ENCODE measurements at places on chromosomes 7 and 10. TPM values are rescaled to one million over a fixed set of nuclear protein-coding genes. Genes with fewer than 3 reads are reported as not detected.

GRCh38 chr10:71378336-71379117 lies 18.2 kb upstream of the CDH23 start:
- peaks cover 5% of the 10 kb centered on the region for H3K4me1 ChIP-seq
- no peaks in the 10 kb centered on the region for H3K36me3 ChIP-seq
- H3K27ac ChIP-seq, result no peak overlapping the region
- no peak overlapping the region for H3K4me3 ChIP-seq
- H3K27me3 ChIP-seq, result no peaks in the 10 kb centered on the region
- DNase-seq, result no peak

DNA sequence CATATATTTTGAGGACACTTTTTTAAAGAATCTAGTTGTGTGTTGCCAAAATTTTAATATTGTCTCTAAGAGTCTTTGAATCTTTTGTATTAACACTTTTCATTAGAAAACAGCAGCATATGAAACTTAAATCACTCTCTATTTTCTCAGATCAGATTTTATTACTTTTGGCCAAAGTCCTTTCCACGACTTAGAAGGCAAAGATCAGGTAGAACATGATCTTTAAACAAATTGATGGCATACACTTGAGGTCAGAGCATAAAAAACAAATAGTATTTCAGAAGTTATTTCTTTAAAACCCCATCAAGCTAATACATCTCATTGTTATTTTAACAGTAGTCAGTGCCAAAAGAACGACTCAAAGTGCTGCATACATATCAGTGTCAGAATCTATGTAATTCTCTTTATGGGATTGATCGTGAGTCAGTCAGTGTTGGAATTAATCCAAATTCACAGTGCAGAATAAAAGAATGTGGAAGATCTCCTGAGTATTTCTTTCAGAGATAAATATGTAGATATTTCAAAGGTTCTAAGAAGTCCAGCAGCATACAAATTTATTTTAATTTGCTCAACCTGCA lies 9.6 kb upstream of the AGMO start:
- no peaks in the 10 kb centered on the region for H3K27me3 ChIP-seq
- H3K36me3 ChIP-seq, result no peaks in the 10 kb centered on the region
- H3K27ac ChIP-seq, result no peak overlapping the region

DNA sequence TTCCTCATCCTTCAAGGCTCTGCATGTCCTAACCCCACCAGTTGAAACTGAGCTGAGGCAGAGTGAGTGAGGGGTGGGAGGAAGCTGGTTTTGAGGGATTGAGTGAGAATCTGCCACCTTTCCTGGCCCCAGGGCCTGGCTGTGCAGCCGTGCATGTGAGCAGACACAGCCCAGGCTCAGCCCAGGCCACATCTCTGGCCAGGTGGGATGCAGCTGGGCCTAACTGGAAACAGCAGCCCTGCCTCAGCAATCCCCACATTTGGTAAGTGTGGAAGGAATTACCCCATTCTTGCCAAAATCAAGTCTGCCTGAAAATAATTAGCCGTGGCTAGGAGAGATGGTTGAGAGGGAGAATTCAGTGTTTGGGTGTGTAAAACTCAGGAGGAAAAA lies 116.6 kb downstream of the NEURL1 start:
- no peaks in the 10 kb centered on the region for H3K4me1 ChIP-seq
- no peak overlapping the region for H3K27ac ChIP-seq
- H3K27me3 ChIP-seq, result no peaks in the 10 kb centered on the region
- H3K36me3 ChIP-seq, result peaks cover 29% of the 10 kb centered on the region
- no peak for DNase-seq

- H3K27me3 ChIP-seq, result no peaks in the 10 kb centered on the region
- H3K27ac ChIP-seq, result no peak overlapping the region
- H3K4me1 ChIP-seq, result no peaks in the 10 kb centered on the region
- no peak for DNase-seq
These were observed 6.2 kb downstream of the VIPR2 start for GRCh38 chr7:159138508-159138907.

GRCh38 chr7:132176719-132177118 lies 399.6 kb downstream of the PLXNA4 start:
- no peaks in the 10 kb centered on the region for H3K4me1 ChIP-seq
- no peaks in the 10 kb centered on the region for H3K27me3 ChIP-seq
- no peak overlapping the region for H3K4me3 ChIP-seq
- no peaks in the 10 kb centered on the region for H3K36me3 ChIP-seq

DNA sequence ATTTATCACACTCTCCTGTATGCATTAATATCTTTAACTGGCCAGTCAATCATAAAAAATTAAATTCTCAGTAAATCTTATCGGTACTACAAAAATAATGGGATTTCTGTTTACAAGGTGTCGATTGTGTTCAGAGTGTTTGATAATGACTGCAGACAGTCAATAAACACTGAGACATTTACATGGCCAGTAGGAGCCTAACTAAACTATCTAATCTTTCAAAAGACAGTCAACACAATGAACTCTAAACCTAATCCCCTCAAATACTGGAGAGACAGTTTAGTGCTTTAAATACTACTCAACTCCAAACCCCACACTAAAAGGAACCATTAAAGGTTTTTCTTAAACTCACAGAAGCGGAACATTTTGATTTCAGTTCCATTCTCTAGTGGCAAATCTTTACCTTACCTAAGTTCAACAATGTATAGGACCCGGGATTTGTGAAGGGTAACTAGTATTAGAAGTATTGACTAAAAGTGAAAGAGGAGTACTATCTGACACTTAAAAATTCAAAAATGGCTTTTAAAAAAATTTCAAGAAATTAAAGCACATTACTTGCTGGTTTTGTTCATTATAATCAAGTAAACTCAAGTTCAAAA lies 37.3 kb upstream of the EXOC6 start:
- no peak overlapping the region for H3K4me3 ChIP-seq
- DNase-seq, result no peak
- no peaks in the 10 kb centered on the region for H3K27me3 ChIP-seq

GRCh38 chr10:103820101-103821062 lies 35.0 kb downstream of the SH3PXD2A start:
- no peak for DNase-seq
- H3K4me3 ChIP-seq, result no peak overlapping the region
- no peaks in the 10 kb centered on the region for H3K36me3 ChIP-seq
- H3K27me3 ChIP-seq, result no peaks in the 10 kb centered on the region
- peaks cover 31% of the 10 kb centered on the region for H3K4me1 ChIP-seq

GRCh38 chr7:115676707-115677106 lies 353.9 kb downstream of the TFEC start:
- H3K36me3 ChIP-seq, result no peaks in the 10 kb centered on the region
- no peak for DNase-seq
- H3K4me3 ChIP-seq, result no peak overlapping the region
- H3K27me3 ChIP-seq, result no peaks in the 10 kb centered on the region

DNA sequence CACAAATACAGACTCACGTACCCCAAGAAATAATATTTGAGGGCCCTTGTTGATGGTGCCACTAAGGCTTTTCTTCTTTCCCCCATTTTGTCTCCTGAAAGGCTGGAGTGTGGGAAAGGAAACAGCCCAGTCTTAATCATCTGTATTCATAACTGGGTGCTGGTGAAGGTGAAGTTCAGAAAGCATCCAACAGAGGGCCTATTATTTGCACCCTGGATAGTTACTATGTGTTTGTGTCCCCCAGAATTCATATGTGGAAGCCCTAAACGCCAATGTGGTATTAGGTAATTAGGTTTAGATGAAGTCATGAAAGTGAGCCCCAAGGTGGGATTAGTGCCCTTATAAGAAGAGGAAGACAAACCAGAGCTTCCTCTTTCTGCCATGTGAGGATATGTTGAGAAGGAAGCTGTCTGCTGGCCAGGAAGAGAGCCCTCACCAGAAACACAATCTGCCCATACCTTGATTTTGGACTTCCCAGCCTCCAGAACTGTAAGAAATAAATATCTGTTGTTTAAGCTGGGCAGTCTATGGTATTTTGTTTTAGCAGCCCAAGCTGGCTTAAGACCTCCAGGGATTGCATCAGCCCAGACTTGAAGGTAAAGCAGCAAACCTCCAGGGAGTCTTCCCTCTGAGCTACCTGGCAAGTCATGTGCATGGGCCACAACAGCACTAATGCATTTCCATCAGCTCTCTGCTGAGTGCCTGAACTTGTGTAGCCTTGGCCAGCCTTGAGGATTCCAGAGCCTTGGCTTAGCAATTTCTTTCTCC lies 90.0 kb upstream of the ADRB1 start:
- H3K27ac ChIP-seq, result no peak overlapping the region
- H3K36me3 ChIP-seq, result no peaks in the 10 kb centered on the region
- H3K4me1 ChIP-seq, result peaks cover 18% of the 10 kb centered on the region
- H3K27me3 ChIP-seq, result no peaks in the 10 kb centered on the region
- no peak for DNase-seq
- no peak overlapping the region for H3K4me3 ChIP-seq

- H3K27ac ChIP-seq, result no peak overlapping the region
- H3K27me3 ChIP-seq, result no peaks in the 10 kb centered on the region
- DNase-seq, result no peak
- no peak overlapping the region for H3K4me3 ChIP-seq
These were observed 50.3 kb upstream of the ZEB1 start for GRCh38 chr10:31268444-31269303.

- no peaks in the 10 kb centered on the region for H3K36me3 ChIP-seq
- no peak for DNase-seq
- peak overlapping the region; percentile 21 for H3K4me3 ChIP-seq
- no peaks in the 10 kb centered on the region for H3K27me3 ChIP-seq
- no peak overlapping the region for H3K27ac ChIP-seq
These were observed 714 bp upstream of the KCND2 start for GRCh38 chr7:120272261-120272660.

DNA sequence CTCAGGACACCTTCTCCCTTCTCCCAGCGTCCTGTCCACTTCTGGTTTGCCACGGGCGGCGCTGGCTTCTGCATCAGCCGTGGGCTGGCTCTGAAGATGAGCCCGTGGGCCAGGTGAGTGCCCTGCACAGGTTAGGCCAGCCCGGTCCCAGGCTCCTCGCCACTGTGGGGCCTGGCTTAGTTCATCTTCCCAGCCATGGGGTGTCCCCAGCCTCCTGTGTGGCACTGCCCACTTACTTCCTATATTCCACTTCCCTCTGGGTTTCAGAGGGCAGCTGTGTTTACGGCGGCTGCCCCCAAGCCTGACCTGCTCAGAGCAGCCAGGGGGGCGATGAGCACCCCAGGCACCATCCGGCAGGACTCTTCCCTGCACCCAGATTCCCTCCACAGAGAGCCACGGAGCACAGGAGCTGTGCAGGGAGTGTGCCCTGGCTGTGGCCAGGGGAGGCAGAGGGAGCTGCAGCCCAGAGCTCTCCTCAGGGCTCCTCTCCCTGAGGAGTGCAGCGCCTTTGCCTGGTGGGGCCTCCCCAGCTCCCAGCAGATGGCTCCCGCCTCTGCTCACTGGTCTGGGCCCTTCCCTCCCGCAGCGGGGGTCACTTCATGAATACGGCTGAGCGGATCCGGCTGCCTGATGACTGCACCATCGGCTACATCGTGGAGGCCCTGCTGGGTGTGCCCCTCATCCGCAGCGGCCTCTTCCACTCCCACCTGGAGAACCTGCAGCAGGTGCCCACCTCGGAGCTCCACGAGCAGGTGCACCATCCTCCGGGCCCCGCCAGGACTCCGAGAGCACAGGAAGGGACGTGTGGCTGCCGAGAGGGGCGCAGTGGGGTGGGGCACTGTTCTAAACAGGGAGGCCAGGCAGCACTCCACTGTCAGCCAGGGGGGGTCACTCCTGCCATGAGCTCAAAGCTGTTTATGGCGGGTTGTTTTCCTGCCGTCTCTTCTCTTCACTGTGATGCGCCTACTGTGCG lies 6.4 kb downstream of the LFNG start:
- no peaks in the 10 kb centered on the region for H3K27me3 ChIP-seq
- DNase-seq, result peak; percentile 56
- no peaks in the 10 kb centered on the region for H3K36me3 ChIP-seq
- no peak overlapping the region for H3K27ac ChIP-seq

DNA sequence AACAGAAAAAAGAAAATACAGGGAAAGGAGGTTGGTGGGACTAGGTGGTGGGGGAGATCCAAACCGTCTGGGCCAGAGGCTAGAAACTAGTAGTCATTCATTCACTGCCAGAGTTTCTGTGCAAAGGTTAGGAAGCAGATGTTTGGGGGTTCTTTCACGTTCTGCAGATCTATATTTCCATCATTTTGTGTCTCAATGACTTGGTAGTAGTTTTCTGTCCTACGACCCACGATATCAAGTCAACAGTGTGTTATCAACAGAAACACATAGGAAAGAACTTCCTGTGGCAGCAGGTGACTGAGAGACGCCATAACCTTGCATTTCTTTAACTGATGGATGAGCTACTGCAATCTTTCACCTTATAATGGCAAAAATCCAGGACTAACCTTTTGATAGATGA lies 1.8 kb downstream of the CEP55 start:
- H3K4me3 ChIP-seq, result no peak overlapping the region
- H3K27me3 ChIP-seq, result no peaks in the 10 kb centered on the region
- no peak overlapping the region for H3K27ac ChIP-seq
- no peaks in the 10 kb centered on the region for H3K36me3 ChIP-seq

- no peaks in the 10 kb centered on the region for H3K4me1 ChIP-seq
- no peak for DNase-seq
- no peaks in the 10 kb centered on the region for H3K27me3 ChIP-seq
- H3K4me3 ChIP-seq, result no peak overlapping the region
- no peaks in the 10 kb centered on the region for H3K36me3 ChIP-seq
- H3K27ac ChIP-seq, result peak overlapping the region; percentile 31
These were observed 114.8 kb upstream of the ADO start for GRCh38 chr10:62689712-62690111.

GRCh38 chr10:78478919-78479318 lies 445.3 kb downstream of the RPS24 start:
- H3K4me1 ChIP-seq, result no peaks in the 10 kb centered on the region
- DNase-seq, result no peak
- no peaks in the 10 kb centered on the region for H3K27me3 ChIP-seq
- H3K4me3 ChIP-seq, result no peak overlapping the region
- no peak overlapping the region for H3K27ac ChIP-seq

DNA sequence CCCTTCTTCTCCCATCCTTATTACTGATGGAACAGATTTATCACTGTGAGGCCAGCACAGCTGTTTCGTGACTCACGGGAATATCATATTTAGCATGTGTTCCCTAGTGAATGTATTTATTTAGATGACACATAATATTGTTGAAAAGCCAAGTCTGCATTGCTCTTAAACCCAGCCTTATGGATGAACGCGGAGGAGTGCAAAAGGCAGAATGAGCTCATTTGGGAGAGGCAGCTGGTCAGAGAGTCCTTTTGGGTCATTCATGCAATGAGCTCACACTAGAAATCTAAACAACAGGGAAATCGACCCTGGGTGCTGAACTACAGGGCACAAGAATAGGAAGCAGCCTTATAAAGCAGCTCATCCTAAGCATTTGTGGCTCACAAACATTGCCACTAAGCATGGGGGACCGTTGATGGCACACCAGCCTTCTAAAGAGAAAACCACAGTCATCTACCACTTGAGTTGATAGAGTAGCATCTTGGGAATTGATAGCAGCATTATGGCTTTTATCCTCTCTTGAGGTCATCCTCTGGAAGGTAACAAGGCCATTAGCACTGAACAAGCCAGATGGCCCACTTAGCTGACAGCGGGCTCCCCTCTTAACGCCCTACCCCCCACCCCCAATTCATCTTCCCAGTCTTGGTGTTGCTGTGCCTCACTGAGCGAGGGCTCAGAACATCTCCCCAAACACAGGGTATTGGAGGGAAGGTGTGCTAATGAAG lies 32.9 kb upstream of the SDK1 start:
- H3K36me3 ChIP-seq, result no peaks in the 10 kb centered on the region
- H3K27me3 ChIP-seq, result no peaks in the 10 kb centered on the region
- H3K27ac ChIP-seq, result no peak overlapping the region
- no peak for DNase-seq
- no peak overlapping the region for H3K4me3 ChIP-seq
- H3K4me1 ChIP-seq, result no peaks in the 10 kb centered on the region

Gene CCDC3
- total RNA-seq, result 5.5 TPM

Gene EEPD1
- total RNA-seq, result 18.6 TPM

Measured in right lobe of liver (tissue), 6 donors.